HS-27A (cell line): ENCODE measurements at places on chromosomes 2 and 18.

- no peak for DNase-seq
These were observed 31.6 kb downstream of the ZNF532 start for GRCh38 chr18:58896268-58896667.

DNA sequence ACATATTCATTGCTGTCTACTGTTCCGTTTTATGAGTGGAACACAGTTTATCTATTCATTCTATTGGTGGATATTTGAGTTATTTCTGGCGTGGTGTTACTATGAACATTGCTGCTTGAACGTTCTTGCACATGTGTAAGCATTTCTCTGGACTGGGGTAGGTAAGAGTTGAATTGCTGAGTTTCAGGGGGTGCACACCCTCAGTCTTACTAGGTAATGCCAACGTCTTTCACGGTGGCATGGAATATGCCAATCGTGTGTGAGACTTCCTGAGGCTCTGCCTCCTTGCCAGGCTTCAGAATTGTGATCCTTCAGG, 56.4 kb upstream of the TXNDC2 start:
- DNase-seq, result no peak

- no peak for DNase-seq
These were observed 167.9 kb upstream of the SPOPL start for GRCh38 chr2:138333677-138334076.

DNA sequence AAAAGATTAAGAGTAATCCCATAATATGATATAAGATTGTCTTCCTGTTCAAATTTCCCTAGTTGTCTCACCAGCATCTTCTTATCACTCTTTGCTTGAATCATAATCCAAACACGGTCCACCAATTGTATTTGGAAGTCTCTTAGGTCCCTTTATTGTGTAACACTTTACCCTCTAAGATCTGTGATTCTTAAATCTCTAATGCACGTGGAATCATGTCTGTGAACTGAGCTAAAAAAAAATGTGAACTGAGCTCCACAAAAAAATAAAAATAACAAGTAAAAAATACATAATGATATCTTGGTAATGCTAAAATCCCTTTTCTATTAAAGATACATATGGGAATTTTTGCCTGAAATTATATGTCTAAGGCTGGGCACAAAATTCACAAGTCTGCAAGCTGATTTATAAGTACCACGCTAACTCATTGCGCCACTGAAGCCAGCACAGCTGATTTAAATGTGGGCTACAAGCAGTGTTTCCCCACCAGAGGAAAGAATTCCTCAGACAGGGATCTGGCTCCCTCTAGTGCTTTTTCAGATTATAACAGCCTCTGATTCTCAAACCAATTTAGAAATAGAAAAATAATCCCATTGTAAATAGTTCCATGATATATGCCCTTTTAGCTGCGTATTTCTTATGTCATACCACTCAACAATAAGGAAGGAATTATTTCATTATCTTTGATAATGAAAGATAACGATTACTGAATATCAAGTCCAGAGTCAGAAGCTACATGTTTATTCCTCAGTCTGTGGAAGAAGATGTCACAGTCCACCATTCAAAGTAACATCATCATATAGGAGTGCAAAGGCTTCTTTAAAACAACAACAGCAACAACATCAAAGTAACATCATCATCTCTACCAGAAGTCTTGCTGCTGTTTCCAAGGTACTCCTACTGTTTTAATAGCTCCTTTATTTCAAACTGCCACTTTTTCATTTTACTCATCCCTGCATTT, 22.9 kb downstream of the RBM43 start:
- DNase-seq, result no peak

- no peak for DNase-seq
These were observed 190.7 kb downstream of the ICOS start for GRCh38 chr2:204127238-204127637.

GRCh38 chr2:85309699-85310321, 18.0 kb downstream of the TGOLN2 start:
- DNase-seq, result no peak

- peak; percentile 69 for DNase-seq
These were observed at the start of gene HNMT for GRCh38 chr2:137964066-137964858. Gene HNMT (plus strand): TSS chr2:137964473. CDS start chr2:137964492, 19 bp downstream.

DNA sequence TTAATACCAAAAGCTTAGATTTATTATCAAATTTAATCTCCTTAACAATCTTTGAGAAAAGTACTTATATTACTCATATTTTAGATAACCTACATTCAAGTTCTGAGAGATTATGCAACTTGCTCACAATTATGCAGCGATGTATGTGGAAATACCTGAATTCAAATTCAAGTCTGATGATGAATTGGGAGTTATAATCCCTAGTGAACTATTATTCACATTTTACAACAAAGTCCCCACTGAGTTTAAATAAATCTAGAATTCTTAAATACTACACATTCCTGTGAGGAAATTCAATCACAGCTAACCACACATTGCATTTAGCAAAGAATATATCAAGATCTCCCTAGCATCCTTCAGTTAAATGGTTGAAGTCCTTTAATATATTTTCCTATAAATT, 278.4 kb downstream of the NOL4 start:
- DNase-seq, result no peak

- no peak for DNase-seq
These were observed 296.7 kb downstream of the DSEL start for GRCh38 chr18:67219821-67220220.

GRCh38 chr2:74831693-74832530, 2.0 kb upstream of the HK2 start:
- no peak for DNase-seq

DNA sequence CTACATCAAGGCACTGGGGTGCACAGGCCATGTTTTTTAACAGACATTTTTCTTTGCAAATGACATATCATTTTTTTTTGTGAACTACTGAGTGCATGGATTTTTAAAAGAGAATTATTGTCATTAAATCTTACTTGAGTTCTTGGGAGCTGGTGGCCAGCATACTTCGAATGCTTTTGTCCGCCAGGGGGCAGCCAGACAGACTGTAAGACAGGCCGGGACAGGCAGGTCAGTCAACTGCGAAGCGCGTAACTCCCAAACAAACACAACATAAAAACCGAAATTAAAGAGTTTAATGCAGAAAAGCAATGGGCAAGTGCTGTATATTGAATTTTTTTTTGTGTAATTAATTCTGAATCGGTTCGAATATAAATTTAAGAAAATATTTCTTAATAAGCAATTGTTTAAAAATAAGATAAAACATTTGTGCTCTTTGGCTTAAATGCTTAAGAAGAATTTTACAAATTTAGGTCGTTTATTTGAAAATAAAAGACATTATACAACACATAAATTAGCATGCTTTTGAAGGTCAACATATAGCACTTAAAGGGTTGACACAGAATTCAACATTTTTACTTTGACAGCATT, 142.2 kb upstream of the PXDN start:
- DNase-seq, result no peak

DNA sequence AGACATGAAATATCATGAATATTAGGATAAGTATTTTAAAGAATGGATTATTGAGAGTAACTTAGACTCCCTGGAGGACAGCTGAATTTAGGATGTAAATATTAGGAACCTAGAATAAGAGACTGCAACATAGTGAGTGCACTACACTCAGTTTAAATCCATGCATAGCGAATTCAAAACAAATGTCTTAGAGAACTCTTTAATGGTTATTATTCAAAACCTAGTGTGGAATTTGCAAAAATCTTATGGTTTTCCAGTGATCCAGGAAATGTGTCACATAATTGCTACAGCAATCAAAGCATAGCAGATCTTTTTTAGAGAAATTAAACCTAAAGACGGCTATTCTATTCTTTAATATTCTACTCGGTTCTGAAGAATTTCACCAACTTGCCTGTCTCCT, 239.0 kb downstream of the TMX3 start:
- DNase-seq, result no peak

DNA sequence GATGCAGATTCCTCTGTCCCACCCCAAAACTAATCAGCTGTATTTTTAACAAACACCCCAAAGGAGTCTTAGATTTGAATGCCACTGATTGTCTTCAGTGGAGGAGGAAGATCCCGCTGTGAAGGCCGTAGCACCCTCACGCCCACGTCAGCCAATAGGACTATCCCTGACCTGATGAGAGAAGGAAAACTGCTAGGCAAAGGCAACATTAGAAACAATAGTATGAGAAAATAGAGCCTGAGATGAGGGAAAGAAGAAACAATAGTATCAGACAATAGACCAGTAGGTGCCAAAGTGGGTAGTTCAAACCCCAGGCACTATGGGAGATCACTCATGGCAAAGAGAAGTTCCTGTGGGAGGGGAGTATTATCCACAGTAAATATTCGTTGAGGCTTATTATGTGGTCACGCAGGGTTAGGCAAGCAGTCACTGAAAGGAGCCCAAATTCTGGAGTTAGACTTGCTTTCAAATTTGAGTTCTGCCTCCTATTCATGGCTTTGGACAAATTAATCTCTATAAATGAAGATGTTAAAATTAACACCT, 2.8 kb downstream of the PCBP1 start:
- DNase-seq, result no peak

GRCh38 chr2:98769114-98769476, 38.2 kb upstream of the MGAT4A start:
- no peak for DNase-seq

DNA sequence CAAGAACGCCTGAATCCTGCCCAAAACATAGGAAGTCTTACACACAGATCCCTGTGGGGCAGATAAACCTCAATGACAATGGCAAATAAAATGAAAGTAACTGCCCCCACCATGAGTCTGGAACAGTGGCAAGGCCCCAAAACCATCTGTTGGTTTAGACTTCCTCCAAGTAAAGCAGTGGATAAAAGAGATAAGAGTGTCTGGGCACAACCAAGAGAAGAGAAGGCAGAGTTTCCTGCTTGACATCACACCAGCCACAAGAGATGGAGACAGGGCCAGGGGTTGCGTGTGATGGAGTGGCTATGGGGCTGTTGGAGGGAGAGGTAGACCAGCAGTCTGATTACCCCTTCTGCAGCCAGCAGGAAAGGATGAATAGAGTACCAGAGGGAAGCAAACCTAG, 212.1 kb upstream of the POU3F3 start:
- no peak for DNase-seq

DNA sequence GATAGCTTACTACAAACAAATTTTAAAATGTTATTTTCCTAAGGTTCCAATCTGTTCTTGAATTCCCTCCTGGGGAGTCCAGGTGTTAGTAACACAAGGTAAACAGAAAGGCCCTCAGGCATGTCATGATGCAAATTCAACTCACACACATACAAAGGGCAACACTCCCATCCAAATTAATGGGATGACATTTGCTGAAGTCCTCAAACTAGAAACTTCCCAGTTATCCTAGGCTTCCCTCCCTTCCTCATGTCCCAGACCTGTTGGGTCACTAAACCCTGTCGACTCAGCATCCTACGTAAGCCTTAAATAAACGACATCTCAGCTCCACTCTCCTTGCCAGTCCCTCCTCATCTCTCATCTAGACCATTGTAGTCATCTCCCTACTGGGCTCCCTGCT, 85.1 kb downstream of the GREB1L start:
- DNase-seq, result no peak

GRCh38 chr2:68223419-68223818, 28.9 kb downstream of the PPP3R1 start:
- no peak for DNase-seq

DNA sequence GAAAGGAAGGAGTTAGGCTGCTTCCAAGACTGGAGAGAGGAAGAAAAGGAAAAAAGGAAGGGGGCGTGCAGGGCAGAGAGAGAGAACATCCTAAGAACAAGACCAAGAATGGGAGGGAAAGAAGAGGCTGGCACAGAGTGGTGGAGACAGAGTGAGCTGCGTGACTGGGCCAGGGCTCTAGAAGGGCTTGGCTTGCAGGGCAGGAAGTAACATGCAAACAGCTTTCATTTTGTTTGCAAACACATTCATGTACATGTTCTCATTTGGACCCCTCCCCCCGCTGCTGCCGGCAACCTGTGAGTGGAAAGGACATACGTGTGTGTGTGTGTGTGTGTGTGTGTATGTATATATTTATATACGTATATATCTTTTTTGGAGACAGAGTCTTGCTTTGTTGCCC, 46.8 kb upstream of the DNMT3A start:
- DNase-seq, result no peak

- no peak for DNase-seq
These were observed 306.8 kb upstream of the SKOR2 start for GRCh38 chr18:47558110-47558750.

DNA sequence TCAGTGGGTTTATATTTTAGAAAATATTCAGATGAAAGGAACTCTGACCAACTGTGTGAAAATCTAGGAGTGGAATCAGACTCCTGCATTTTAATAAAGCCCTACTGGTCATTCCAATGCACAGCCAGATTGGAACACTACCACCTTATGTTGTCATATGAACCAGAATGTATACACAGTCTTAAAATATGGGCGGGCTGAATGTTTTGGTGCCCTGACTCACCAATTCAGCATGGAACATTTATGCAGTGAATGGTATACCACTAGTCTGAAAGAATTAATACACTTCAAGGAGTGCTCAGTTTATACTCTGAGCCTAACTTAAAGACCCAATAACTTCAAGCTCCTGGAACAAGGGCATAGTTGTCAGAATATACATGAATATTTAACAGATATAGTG, 280.9 kb upstream of the TCF4 start:
- DNase-seq, result no peak

- DNase-seq, result no peak
These were observed 59.8 kb upstream of the IL1R1 start for GRCh38 chr2:102082571-102083392.

DNA sequence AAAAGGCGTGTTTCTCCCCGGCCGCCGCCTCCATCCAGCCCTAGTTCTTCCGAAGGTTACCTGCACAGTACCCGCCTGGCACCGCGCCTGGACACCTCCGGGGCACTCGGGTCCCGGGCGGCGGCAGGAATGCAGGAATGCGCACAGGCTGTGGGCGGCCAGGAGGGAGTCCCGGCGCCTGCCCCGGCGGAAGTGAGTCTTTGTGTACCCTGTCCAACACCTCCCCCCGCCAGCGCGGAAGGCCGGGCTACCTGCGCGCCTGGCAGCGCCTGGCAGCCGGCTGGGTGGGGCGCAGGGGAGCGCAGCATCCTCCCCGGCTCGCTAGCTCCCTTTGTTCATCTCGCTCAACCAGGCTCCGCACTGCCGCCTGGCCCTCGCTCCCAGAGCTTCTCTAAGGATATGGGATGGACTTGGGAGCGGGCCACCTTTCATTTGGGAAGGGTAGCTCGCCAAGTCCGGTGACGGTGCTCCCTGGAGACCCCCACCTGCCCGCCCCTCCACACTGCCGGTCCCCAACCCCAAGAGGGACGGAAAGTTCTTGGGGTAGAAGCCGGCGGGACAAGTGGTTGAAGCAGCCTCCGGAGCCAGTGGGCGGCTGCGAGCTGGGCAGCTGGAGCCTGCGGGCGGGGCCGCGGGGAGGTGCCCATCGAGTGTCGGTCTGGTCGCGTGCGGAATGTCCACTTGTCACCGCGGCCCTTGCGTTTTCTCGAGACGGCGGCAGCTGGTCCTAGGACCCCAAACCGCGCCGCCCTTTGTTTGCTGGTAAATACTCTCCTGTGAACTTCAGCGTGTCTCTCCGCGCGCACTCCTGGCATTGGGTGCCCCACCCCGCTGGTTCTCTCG, 1.2 kb upstream of the ST6GAL2 start:
- peak; percentile 27 for DNase-seq

GRCh38 chr2:101895819-101896322, 95.9 kb upstream of the IL1R2 start:
- no peak for DNase-seq
